ENCODE measurements at places on chromosomes 16 and 17.

- DNase-seq: no peak
These were observed 727.2 kb upstream of the RBFOX1 start for GRCh38 chr16:6605490-6605889.

- DNase-seq: no peak
These were observed 16.1 kb upstream of the SREBF1 start for GRCh38 chr17:17852930-17853329.

DNA sequence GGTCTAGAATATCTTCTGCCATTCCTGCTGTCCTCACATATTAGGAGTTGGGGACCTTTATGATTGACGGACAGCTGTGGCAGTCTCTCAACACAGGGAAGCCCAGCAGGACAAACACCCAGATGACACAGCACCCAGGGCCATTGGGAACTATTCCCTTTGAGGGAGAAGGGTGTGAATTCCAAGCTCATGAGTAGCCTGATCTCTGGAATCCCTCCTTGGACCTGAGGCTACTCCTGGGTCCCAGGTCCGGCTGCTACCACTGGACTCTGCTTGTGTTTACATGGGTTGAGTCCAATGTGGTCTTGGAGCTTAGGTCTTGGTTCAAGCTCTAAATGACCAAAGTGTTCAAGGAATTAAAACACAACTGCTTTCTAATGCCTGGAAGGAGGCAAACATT is 78.9 kb downstream of the SLC6A2 start:
- DNase-seq: no peak

- DNase-seq: peak; percentile 79
These were observed at the start of gene DHX58 for GRCh38 chr17:42112552-42113176. Gene DHX58 (minus strand): TSS chr17:42112714. CDS start chr17:42111892, 822 bp downstream.

GRCh38 chr16:66609139-66609510 is 4.6 kb downstream of the CMTM3 start:
- DNase-seq: no peak

DNA sequence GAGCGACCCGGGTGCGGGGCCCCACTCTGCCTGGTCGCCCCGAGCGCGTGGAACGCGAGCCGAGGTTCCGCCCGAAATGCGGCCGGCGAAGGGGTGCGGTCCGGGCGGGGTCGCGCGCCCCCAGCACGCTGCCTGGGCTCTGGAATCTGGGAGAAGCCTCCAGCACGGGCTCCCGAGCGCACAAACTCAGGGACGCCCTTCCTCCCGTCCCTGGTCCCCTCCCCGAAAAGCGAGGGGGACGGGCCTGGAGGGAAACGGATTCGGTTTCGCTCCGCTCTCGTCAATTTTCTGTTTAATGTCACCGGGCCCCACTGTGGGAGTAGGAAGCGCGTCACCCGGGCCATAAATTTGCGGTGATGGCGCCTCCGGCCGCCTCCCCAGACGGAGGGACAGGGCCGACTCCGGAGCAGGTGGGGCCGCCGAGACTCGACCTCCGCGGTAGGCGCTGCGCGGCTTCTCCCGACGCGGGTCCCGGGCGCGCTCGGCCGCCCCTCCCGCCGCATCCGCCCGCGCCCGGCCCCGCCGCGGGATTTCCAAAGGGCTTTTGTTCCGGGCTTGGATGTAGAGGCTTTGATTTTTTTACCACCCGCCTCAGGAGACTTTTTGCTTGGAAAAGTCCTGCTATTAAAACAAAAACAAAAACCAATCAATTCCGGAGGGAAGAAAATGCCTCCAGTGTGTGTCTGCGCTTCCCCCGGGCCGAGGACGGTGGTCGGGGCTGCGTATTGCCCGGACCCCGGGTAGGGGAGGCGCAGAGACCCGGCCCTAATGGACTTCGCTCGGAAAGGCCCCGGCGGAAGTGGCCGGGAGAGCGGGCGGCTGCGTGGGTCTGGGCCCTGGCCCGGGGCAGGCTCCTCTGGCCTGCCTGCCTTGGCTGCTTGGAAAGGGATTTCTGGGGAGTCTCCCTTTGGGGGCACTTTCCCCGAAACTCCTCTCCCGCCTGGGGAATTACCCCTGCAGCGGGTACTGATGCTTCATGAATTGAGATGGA is 7.9 kb upstream of the BAHCC1 start:
- no peak for DNase-seq

DNA sequence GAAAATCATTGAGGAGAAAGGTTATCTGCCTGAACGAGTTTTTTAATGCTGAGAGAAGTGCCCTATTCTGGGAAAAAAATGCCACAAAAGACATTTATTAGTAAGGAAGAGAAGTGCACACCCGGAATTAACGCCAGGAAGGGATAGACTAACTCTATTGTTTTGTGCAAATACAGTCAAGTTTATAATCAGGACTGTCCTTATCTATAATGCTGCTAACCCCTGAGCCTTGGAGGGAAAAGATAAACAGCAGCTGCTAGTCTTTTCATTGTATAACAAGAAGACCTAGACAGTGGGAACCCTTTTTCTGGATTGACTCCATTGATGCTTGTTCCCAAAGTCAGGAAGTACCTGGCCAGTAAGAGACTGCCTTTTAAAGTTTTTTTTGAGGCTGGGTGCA is 26.5 kb downstream of the BCAS3 start:
- DNase-seq: no peak

- peak; percentile 25 for DNase-seq
These were observed at the start of gene GALK1 for GRCh38 chr17:75764711-75765421. Gene GALK1 (minus strand): TSS chr17:75765192. CDS start chr17:75765136, 56 bp downstream.

DNA sequence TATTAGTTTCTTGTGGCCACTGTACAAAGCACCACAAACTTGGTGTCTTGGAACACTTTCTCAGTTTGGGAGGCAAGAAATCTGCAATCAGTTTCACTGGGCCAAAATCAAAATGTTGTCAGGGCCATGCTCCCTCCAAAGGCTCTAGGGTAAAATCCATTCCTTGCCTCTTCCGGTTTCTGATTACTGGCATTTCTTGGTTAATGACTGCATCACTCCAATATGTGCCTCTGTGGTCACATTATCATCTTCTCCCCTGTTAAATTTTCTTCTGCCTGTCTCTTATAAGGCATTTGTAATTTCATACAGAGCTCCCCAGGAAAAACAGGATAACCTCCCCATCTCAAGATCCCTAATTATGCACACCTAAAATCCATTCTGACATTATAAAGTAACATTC is 34.8 kb downstream of the ZNF287 start:
- DNase-seq: no peak

DNA sequence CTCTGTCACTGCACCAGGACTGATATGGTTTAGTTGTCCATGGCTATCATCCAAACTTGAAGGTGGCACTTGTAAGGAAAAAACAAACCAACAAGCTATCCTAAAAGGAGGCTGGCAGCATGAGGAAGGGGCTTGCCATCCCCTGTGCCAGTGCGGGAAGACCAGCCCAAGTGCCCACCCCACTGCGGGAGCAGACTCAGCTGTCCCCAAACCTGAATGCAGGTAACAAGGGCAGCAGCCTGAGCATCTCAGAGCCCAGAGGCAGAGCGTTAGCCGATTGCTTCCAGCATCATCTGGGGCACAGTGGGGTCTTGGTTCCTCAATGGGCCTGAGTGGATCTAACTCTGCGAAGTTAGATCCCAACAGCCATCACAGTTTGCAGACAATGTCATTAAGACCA is 29.2 kb upstream of the C16orf78 start:
- DNase-seq: no peak

DNA sequence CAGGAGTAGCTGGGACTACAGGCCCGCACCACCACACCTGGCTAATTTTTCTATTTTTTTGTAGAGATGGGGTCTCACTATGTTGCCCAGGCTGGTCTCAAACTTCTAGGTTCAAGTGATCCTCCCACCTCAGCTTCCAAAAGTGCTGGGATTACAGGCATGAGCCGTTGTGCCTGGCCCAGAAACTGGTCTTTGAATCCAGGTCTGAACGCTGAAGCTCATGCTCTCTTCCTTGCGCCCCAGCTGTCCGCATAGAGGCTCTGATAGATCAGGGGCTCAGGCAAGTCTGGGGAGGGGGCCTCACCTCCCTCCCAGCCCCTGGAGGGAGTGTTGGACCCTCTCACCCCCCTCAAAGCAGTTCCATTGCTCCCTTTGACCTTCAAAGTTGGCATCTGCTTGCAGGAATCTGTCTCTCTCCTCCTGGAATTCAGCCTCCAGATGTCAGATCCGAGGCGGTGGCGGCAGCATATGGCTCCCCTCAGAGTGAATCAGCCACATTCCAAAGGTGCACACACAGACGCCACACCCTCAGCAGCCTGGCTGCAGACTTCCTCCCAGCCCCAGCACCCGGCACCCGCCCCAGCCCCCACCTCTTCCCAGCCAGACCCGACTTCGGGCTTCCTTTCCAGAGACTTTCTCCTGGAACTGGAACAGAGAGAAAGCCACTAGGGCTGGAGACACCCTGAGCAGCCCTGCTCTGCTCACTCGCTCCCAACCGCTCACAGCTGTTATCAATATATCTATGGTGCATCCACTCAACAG is 16.9 kb upstream of the GLIS2 start:
- peak; percentile 83 for DNase-seq

Measured in brain microvascular endothelial cell (primary cell).